ENCODE measurements at places on chromosomes 4 and X. TPM values are rescaled to one million over a fixed set of nuclear protein-coding genes. Genes with fewer than 3 reads are reported as not detected.

- no peak for DNase-seq
Observed at GRCh38 chr4:104493081-104493831, 1.4 kb downstream of the CXXC4 start.

The INPP4B gene
- total RNA-seq = 46.9 TPM

- no peak for DNase-seq
Observed at GRCh38 chr4:127134490-127134889, 498.3 kb upstream of the INTU start.

DNA sequence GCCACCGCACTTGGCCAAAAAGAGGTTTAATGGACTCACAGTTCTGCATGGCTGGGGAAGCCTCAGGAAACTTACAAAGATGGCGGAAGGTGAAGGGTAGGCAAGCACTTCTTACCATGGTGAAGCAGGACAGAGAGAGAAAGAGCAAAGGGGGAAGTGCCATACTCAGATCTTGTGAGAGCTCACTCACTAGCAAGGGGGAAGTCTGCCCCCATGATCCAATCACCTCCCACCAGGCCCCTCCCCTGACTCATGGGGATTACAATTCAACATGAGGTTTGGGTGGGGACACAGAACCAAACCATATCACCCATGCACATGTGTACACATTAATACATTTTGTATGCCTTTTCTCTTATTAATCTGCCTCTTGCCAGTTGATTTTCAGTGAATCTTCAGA lies 77.2 kb upstream of the HSD17B10 start:
- DNase-seq = no peak

The TMEM271 gene
- not detected for total RNA-seq

The ATP1B4 gene
- not detected for total RNA-seq

DNA sequence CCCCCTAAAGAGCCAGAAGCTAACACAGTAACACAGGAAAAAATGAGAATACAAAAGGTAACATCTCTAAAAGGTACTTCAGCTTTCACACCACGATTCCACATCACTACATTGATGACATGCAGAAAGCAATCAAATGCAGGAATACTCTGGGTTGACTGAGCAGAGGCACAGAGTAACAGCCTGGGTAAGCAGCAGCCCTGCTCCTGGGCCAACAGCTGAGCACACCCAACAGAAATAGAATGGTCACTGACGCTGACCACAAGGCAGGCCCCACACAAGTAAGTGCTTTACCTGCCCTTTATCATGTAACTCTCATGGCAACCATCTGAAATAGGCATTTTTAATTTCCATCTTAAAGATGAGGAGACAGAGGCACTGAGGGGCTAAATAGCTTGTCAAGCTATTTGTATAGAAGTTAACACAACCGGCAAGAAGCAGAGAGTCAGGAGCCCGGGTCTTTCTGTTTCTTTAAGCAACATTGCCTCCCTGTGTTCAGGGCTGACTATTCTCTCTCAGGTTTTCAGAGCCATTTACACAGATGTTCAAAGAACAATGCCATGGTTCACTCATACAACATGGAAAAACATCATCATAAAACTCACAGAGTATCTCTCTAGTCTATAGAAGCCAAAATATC lies 168.9 kb downstream of the ZNF674 start:
- DNase-seq = peak; percentile 26

DNA sequence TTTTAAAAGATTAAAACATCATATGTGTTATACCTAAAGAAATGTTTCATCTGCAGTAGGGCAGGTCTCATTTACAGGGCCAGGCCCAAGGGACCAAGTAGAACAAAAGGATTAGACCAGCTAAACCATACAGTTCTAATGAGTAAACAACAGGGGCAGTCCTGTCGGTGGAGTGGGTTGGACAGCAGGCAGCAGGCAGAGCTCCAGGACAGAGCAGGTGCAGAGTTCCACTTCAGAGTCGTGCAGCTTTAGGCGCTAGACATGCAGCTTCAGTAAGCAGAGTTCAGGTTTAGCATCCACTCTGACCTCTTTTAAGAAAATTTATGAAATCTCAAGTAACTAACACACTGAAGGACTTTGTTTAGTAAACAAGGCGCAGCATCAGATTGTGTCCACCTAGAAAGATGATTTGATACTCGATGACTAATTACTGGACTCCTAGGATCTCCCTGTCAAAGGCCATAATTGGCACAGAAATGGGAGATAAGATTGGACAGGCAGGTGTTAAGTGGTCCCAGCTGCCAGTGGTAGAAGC lies 487.7 kb upstream of the INTU start:
- no peak for DNase-seq

GRCh38 chr4:109411964-109412363 lies 21.7 kb upstream of the SEC24B start:
- no peak for DNase-seq

The RTL5 gene
- total RNA-seq = not detected

DNA sequence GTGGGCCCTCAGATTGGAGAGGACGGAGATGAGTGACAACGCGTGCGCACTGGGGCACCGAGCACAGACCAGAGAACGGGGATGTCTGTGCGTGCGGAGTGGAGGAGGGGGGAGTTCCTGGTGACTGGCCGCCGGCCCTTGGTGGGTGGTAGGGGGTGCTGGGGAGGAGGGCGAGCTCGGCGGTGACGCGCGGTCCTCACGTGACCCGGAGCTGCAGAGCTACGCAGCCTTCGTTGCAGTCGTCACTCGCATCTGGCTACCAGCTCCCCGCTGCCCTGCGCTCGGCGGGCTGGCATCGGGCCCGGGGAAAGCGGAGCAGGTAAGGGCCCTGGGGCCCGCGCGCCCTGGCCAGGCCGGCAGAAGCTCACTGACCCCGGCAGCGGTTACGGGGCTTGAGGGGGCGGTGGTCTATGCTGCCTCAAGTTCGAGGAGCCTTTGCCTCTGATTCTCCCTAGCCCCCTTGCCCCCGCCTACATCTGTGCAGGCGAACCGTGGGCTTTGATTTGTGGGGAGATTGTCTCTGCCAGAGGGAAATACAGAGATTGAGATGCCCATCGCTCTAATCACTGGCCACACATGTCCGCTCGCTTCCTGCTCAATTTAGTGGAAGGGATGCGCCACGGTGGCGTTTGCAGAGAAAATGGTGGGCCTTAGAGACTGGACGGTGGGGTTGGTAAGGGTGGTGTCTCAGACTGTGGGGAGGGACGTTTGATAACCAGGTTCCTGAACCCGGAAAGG lies at the start of gene ARMCX4:
TSS of gene ARMCX4 (plus strand) at position 245 of the 738 bp plus-strand sequence. CDS start 3,134 bp downstream, outside the sequence.
- no peak for DNase-seq

DNA sequence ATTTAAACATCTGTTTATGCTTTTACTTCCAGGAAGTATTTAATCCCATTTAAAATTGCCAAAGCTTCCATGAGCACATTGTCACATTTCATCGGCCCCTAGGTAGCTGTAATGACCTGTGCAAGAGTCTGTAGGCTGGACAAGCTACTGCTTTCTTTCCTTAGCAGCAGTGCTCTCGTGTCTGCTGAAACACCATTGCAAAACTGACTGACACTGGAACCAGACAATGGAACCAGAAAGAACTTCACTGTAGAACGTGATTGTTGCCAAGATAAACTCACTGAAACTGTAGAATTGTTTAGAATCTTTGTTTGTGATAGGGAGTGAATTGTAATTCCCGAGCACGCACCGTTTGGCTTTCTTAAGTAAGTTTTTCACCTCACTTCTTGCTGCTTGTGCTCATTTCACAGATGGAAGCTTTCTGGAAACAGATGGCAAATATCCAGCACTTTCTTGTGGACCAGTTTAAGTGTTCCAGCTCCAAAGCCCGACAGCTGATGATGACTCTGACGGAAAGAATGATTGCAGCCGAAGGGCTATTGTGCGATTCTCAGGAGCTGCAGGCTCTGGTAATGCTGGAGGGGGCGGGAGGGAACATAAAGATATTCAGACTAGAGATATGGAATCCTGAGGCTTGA lies 36.9 kb downstream of the EVC start:
- no peak for DNase-seq

GRCh38 chr4:15003891-15004738 lies 1.8 kb downstream of the CPEB2 start:
- peak; percentile 19 for DNase-seq

GRCh38 chr4:2786794-2787229 lies 6.1 kb upstream of the SH3BP2 start:
- DNase-seq = no peak

The COX7B2 gene
- total RNA-seq = 12.7 TPM

DNA sequence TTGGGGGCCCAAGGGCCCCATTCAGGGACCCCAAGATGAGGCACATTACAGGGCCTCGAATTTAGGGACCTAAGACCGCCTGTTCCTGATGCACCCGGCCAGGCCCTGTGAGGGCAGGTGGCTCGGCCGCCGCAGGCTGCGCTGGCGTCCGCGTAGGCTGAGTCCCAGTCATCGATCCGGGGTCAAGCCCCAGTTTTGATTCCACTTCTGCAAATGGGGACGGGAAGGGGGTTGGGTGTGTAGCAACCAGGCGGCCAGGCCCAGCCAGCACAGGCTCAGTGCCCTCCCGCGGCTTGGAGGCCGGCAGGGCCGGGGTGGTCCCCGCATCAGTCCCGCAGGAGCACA lies 327 bp downstream of the PNPLA4 start:
- DNase-seq = no peak

The ADGRG4 gene
- total RNA-seq = not detected

DNA sequence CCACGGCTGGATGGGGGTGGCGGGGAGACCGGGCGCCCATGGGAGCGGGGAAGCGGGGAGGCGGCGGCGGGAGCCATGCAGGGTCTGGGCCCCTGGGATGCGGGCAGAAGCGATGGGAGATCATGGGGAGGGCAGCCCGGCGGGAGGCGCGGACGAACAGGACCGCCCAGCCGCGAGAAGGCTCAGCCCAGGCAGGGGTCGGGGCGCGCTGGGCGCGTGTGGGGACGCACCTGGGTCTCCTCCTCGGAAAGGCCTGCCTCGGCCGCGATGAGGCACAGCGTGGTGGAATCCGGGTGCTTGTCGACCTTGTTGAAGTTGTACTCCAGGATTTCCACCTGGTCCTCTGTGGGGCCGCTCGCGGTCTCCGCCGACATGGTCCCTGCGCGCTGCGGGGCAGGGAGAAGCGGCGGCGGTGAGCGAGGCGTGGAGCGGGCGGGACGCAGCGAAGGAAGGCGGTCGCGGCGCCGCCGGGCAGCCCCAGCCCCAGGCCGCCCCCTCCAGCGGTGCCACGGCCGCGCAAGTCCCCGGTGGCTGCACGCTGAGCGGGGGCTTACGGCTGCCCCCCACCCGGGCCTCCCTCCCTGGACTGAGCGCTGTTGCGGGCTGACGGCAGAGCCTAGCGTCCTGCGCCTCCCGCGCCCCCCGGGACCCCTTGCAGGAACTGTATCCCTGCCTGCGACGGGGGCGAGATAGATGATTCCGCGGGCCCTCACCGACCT lies 25.3 kb downstream of the HOPX start:
- DNase-seq = no peak

The GCNA gene
- 1.4 TPM for total RNA-seq

The ARHGEF6 gene
- total RNA-seq = 0.08 TPM

DNA sequence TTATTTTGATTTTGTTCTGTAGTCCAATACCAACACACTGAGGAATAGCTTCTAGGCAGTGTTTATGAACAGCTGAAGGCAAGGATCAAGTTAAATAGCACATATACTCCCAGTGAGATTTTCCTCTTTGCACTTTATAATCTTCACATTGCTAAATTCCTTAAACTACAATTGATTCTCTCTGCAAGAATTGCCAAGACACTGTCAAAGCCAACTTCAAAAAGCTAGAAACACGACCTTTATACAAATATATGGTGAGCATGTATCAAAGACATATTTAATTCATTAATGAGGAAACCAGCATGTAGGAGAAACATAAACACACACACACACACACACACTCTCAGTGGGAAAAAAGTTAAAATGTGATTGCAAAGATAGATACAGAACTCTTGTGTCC lies 86.4 kb upstream of the FAM9C start:
- no peak for DNase-seq

The F11 gene
- not detected for total RNA-seq

DNA sequence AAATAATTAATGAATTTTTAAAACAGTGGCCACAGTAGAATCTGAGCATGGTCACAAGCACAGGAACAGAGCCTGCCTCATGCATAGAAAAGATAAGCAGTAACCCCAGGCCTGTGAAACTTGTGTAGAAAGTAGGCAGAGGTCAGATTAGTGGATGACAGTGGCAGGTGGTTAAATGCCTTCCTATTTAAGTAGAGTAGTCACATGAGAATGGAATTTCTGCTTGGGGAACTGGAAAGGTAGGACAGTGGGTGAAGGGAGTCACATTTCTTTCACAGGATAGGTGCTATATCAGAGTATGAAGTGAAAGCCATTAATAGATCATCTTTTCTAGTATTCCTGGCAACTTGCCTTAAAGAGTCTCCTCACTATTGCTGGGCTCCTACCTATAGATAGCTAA lies 34.9 kb upstream of the ASB12 start:
- peak; percentile 39 for DNase-seq

The ITGB1BP2 gene
- total RNA-seq = 5.2 TPM

The MID2 gene
- total RNA-seq = 1.1 TPM

DNA sequence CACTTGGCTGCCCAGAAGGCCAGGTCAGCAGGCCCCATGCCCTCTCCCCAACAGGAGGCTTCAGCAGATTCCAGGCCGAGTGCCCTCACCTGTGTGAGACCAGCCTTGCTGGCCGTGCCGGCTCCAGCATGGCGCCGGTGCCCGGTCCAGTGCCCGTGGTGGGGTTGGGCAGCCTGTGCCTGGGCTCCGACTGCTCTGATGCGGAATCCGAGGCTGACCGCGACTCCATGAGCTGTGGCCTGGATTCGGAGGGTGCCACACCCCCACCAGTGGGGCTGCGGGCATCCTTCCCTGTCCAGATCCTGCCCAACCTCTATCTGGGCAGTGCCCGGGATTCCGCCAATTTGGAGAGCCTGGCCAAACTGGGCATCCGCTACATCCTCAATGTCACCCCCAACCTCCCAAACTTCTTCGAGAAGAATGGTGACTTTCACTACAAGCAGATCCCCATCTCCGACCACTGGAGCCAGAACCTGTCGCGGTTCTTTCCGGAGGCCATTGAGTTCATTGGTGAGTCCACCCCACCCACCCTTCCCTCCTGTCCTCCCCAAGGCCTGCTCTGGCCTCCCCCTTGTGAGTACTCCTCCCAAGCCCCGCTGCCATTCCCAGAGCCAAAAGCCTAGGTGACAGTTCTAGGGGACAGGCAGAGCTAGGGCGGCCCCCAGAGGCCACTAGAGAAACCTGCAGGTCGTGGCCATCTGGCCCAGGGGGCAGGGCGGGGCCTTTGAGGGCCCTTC lies 2.3 kb downstream of the DUSP9 start:
- DNase-seq = peak; percentile 42

DNA sequence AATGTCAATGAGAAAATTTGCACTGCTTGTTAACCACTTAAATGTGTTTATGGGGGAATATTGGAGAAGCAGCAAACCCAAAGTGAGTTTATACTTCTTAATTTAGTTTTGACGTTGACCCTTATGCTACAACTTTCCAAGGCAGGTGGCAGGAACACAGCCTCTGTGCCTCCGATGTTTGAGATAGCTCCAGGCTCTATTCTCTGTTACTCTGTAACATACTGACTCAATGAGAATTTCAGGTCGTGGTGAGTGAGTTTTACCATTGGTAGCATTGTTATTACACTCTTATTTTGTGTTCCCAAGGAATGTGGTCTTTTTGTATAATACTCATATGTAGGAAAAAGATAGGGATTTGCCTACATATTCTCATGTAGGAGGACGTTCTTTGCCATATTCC lies 210.7 kb downstream of the BMPR1B start:
- DNase-seq = no peak

The SHROOM4 gene
- total RNA-seq = 1.1 TPM

The ZC4H2 gene
- total RNA-seq = 1.1 TPM

GRCh38 chr4:79723507-79723906 lies 315.5 kb upstream of the GK2 start:
- no peak for DNase-seq
